ENCODE measurements at places on chromosomes 5 and 9. TPM values are rescaled to one million over a fixed set of nuclear protein-coding genes. Genes with fewer than 3 reads are reported as not detected.

DNA sequence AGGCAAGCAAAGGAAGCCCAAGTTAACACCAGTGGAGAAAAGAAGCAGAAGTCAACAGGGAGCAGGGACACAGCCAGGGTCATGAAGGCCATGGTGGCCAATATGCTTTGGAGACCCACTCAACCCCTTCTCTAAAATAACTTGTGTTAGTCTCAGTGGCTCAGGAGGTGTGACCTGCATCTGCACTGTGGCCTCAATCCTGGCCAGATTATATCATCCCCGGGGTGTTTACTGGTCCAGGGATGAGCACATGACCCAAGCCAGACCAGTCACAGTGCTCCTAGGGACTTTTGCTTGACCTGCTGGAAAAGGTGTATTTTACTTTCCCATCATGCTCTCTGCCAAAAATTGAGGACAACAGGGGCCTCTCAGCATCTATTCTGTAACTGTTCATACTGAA is 105.2 kb downstream of the DPYSL3 start:
- H3K27me3 ChIP-seq, result no peaks in the 10 kb centered on the region
- no peaks in the 10 kb centered on the region for H3K4me1 ChIP-seq
- H3K36me3 ChIP-seq, result no peaks in the 10 kb centered on the region
- peak overlapping the region; percentile 40 for H3K27ac ChIP-seq
- DNase-seq, result no peak

- no peaks in the 10 kb centered on the region for H3K4me1 ChIP-seq
- no peaks in the 10 kb centered on the region for H3K36me3 ChIP-seq
These were observed 29.3 kb upstream of the STOM start for GRCh38 chr9:121399126-121399882.

DNA sequence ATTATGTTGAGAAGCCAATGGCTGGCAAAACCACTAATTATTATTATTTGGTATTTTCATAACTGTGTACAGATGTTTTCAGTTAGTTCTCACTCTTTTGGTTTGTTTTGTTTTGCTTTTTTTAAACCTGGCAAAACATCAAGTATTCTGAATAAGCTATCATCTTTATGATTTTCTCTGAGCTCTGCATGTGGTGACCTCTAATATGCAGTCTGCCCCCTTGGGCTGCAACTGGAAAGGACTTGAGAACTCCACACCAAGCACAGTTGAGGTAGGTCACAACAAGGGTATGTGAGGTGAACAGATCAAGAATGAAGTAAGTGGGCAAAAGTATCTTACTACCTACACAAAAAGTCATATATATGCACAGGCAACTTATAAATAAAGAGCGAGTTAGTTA is 202.2 kb downstream of the NFIB start:
- no peak overlapping the region for H3K27ac ChIP-seq
- H3K36me3 ChIP-seq, result no peaks in the 10 kb centered on the region
- no peak for DNase-seq
- no peaks in the 10 kb centered on the region for H3K4me1 ChIP-seq

DNA sequence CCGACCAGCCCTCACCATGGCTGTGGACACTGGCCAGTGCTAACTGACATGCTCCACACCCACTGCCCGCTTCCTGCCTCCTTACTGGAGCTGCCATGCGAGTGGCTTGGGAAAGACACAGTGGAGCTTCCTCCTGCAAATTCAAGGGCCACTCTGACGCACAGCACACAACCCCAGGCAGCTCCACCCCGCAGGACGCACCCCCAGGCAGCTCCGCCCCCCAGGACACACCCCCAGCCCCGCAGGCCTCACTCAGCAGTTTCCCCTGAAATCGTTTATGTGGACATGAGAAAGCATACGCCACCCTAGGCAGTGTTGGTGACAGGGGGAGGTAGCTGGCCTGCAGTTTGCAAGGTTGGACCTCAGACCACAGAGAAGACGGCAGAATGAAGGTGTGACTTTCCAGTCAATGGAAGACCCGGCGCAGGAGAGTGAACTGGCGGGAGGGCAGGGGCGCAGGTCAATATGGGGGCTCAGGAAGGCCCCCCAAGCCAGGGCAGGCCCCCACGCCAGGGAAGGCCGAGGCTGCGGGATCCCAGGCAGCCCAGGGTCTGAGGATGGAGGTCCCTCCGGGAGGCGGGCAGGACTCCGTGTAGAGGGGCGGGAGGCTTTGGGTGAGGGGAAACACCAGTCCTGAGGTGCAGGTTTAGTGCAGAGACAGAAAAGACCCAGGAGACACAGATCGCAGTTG is 21.6 kb downstream of the LPCAT1 start:
- H3K27ac ChIP-seq, result peak overlapping the region; percentile 44
- peaks cover 17% of the 10 kb centered on the region for H3K4me1 ChIP-seq
- H3K36me3 ChIP-seq, result no peaks in the 10 kb centered on the region
- H3K27me3 ChIP-seq, result no peaks in the 10 kb centered on the region

GRCh38 chr5:128464596-128464995 is 73.4 kb downstream of the FBN2 start:
- H3K27ac ChIP-seq, result no peak overlapping the region
- H3K27me3 ChIP-seq, result no peaks in the 10 kb centered on the region
- no peak overlapping the region for H3K4me3 ChIP-seq

The CDC20B gene
- not detected for total RNA-seq

The ABHD17B gene
- total RNA-seq, result 18.5 TPM

- no peaks in the 10 kb centered on the region for H3K4me1 ChIP-seq
- no peaks in the 10 kb centered on the region for H3K27me3 ChIP-seq
- no peak for DNase-seq
- no peak overlapping the region for H3K4me3 ChIP-seq
These were observed 50.0 kb upstream of the KLF4 start for GRCh38 chr9:107539427-107540163.

The C9orf153 gene
- not detected for total RNA-seq
